MV-4-11 (cell line): ENCODE measurements at places on chromosomes 13 and 19.

- DNase-seq = no peak
Measured at GRCh38 chr13:40672765-40673397, 6.4 kb upstream of the FOXO1 start.

DNA sequence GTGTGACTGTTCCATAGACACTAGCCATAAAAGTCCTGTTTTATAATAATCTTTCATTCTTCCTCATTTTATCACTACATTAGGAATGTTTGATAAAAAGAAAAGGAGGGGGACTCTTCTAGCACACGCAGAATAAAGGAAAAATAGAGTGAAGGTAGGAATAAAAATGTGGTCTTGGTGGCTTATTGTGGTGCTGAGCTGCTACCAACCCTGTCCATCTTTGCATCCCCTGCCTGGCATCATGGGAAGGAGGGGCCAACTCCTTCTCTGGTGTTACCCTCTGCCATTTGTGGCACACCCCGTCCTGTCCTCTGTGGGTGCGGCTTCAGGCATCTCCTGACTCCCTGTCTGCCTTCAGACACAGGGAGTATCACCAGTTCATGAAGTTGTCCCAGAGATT is 104.9 kb upstream of the ZNF536 start:
- DNase-seq = no peak

GRCh38 chr13:43020794-43021193 is 2.6 kb upstream of the DNAJC15 start:
- no peak for DNase-seq

- no peak for DNase-seq
Measured at GRCh38 chr13:91323349-91323748, 24.1 kb upstream of the MIR17HG start.

GRCh38 chr19:4233282-4233853 is 4.0 kb downstream of the EBI3 start:
- peak; percentile 23 for DNase-seq

DNA sequence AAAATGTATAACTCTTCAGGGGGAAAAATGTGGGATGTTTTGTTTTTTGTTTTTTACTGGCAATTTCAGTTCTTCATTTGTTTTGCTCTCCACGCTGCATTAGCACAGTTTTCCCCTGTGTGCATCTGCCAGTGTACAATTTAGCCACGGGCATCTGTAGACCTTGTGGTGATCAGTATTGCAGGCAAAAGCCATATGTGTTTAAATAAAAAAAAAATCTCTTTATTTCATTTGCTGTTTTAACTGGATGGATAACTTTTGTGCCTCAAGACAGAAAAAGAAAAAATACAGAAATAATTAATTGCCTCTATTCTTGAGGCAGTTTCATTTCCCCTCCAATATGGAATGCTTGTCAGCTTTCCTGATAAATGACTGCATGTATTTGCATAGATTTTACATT is 7.9 kb upstream of the MAB21L1 start:
- no peak for DNase-seq

GRCh38 chr19:31285744-31286143 is 63.5 kb downstream of the TSHZ3 start:
- peak; percentile 4 for DNase-seq

GRCh38 chr19:55080968-55081769 is 5.5 kb downstream of the EPS8L1 start:
- peak; percentile 90 for DNase-seq

DNA sequence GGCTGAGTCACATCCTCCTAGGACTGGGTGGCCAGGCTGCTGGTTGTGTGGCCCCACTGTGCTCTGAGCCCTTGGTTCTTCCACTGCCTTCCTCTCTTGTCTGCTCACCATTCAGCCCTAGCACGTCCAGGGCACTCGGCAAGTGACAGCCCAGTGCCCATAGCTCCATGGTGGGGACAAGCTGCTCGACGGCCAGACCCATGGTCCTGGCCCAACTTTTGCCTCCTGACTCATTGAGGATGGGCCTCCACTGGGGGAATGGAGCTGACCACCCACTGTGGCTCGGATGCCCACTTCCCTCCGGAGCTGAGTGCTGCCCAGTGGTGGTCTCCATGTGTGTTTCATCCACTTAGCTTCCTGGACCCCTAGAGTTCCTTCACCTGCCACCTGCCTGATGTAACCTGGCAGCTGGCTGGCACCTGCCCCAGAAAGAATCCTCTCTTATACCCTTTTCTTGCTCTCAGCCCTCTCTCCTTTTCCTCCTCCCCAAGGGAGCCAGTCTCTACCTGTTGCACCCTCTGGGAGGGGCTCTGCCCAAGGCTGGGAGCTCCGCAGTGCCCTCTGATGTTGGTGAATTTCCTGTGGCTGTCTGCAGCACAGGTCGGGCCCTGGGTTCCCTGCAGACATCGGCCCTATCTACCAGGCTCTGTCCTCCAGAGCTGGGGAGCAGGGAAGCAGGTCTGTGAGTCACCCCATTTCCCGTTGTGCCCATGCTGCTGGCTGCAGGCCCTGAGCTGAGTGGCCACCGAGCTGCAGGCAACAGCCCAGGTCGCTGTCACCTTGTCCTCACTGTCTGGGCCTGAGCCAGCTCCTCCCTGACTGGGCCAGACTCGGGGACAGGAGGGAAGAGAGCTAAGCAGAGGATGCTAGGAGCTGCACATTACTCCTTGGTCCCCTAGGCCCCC is 7.4 kb downstream of the CHST8 start:
- DNase-seq = no peak

DNA sequence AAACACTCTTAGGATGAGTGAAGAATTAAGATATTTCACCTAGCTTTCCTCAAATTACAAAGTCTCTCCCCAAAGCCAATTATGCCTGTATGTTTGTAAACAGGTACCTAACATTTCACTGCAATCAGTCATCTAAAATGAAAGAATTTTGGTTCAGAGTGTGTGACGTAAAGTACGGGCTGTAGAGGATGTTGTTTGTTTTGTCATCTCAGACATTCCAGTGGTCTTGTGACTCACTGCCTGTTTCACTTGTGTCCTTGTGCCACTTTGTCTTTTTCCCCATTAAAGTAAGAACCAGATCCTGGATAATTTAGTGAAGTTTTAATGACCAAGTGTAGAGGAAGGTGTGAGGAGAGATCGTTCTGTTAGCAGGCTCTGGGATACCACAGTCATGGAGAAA is 28.6 kb upstream of the EID2 start:
- DNase-seq = no peak

DNA sequence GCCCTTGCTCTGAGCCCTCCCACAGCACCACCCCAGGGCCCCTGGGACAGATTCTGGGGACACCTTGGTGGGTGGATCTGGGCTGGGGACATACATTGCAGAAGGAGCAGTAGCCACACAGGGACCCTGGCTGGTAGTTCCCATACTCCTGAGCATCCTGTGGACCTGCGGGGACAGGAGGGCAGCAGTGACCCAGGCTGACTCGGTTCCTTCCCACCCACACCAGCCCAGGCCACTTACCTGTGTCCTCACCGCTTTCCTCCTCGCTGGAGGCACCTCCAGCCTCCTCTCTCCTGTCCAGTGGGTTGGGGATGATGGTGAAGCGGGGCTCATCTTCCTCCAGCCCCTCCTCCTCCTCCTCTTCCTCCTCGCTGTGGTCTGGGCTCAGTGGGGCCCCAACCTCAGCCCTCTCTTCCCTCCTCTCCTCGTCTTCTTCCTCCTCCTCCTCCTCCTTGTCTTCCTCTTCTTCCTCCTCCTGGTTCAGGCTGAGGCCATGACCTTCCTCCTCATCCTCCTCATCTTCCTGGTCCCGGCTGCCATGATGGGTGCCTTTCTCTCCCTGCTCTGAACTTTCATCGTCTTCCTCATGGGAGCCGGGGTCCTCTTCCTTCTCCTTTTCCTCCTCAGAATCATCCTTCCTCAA is 1.9 kb downstream of the HRC start:
- DNase-seq = peak; percentile 20

DNA sequence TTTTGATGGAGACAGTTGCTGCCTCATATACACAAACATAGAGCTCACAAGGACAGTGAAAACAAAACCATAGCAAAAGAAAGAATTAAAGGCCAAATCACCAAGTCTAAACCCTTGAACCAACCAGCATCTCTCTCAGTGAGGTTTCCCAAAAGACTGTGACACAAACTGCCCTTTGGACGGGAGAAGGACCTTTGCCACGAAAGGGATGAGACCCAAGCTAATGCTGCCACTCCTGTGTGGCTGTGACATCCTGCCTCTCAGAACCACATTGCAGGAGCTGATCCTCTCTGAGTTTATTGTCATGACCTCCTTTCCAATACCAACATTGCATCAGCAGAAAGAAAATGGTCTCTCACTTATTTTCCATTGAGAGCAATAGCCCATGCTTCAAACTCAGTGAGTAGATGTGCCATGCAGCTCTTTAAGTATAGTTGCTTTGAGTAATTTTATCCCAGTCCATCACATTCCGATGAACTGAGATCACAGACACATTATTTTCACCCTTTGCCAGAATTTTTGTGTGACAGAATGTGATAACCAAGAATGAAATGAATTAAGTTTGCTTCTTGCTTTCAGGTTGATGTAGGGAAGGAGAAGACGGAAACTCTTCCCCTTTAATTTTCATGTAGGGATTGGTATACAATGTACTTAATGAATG is 133.5 kb upstream of the IRS2 start:
- no peak for DNase-seq

- no peak for DNase-seq
Measured at GRCh38 chr13:94902722-94903407, 190.5 kb upstream of the SOX21 start.

- DNase-seq = no peak
Measured at GRCh38 chr19:47257411-47258169, 1.3 kb downstream of the CCDC9 start.

DNA sequence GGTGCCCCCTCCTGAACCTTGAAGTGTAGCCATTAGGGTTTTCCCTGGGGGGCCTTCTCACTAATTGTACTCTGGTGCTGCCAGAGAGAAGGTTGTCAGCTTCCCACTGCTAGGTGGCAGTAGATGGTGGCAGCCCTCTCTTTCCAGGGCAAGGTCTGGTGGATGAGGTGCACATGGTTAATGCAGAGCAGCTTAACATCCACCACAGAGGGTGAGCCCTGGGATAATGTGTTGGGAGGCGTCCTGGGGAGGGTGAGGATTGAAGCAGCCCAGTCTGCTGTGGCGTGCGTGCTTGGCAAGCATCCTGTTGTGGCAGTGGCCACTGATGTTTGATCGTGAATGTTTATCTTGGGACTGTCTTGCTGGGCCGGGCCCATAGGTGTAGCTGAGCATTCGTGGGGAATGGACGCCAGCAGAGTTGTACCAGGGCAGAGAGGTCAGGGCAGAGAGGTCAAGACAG is 5.8 kb downstream of the EGLN2 start:
- DNase-seq = no peak

GRCh38 chr13:22561581-22561980 is 619.2 kb upstream of the SGCG start:
- no peak for DNase-seq

- DNase-seq = no peak
Measured at GRCh38 chr19:2188708-2189385, 25.1 kb downstream of the DOT1L start.

GRCh38 chr13:43238341-43239083 is 215.1 kb downstream of the DNAJC15 start:
- DNase-seq = no peak

DNA sequence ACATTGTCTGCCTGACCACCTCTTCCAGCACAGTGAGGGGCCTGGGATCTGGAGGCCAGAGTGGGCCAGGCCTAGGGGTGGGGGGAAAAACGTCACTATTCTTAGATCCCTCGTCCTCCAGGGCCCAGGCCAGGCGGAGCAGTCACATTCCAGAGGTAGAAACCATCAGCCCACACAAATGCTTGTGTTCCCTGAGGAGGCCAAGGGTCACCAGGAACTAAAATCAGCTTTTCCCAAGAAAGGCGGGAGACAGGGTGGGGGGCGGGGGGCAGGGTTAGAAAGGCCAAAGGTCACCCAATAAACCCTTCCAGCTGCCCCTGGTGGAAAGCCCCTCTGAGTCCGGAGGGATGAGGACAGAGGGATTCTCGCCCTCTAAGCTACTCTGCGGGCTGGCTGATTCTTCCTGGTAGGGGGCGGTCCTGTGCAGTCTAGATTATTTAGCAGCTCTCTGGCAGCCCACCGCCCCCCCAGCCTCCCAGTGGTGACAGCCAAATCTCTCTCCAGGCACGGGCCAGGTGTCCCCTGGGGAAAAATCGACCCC is 23.5 kb upstream of the CCL25 start:
- DNase-seq = no peak

DNA sequence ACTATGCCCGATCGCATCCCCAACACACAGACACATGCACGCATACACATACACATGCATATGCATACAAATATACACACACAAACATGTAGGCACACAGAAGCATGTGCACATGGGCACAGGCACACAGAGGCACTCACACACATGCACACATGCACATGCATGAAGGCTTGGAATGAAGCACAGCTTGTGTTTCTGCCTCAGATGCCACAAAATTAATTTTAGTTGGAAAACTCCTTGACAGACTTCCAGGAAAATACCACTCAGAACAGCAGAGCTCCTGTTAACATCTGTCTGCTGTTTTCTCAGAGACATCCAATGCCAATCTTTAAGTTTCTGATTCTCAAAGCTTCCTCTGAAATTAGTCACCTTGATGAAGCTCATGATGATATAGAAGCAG is 532.7 kb downstream of the RFC3 start:
- no peak for DNase-seq

DNA sequence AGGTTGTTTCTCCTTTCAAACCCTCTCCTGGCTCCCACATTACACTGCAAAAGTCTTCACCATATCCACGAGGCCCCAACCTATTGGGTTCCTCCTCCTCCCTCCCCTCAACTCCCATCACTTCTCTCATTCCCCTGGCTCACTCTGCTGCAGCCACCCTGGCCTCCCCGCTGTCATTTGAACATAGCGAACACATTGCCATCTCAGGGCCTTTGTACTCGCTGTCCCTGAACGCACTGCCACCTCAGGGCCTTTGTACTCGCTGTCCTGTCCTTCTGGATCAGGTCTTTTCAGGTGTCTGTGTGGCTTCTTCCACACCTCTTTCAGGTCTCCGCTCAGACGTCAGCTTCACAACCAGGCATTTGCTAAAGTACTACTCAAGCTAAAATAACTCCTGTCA is 1.7 kb downstream of the CCDC61 start:
- DNase-seq = no peak

- DNase-seq = no peak
Measured at GRCh38 chr13:73935991-73936390, 198.2 kb downstream of the KLF12 start.

DNA sequence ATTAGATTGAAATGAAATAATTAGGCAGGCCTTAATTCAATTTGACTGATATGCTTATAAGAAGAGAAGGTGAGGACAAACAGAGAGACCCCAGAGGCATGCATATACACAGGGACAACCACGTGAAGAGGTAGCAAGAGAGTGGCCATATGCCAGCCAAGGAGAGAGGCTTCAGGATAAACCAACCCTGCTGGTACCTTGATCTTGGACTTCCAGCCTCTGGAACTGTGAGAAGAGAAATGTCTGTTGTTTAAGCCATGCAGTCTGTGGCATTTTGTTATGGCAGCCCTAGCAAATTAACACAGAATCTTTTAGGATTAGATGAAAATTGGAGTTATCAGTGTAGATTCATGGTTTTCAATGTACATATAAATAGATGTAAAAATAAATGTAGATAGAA is 120.1 kb downstream of the KCTD15 start:
- DNase-seq = no peak

DNA sequence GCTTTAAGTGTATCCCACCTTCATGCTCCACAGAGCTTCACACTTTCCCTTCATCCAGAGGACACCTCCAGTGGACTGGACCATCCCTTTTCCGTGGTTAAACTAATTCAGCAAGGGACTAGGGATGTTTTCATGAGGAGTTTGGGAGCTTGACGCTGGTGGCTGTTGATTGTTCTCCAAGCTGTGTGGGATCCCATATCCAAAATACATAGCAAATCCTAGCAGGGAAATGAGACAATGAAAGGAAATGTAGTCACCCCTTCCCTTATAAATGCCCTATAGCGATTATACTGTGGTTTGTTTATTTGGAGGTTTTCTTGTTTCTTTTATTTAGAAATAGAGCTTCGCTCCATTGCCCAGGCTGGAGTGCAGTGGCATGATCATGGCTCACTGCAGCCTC is 31.6 kb upstream of the DPRX start:
- no peak for DNase-seq
